Activated naive CD4-positive, alpha-beta T cell treated with anti-CD3 and anti-CD28 coated beads, Interleukin-2, amount 50 U/mL, for 72 hours (primary cell): ENCODE measurements at places on chromosomes 2 and 18.

- no peak for DNase-seq
These were observed 6.9 kb downstream of the LRRC30 start for GRCh38 chr18:7237673-7238272.

- DNase-seq = no peak
These were observed 288.0 kb downstream of the NDUFA10 start for GRCh38 chr2:239737144-239737463.

- no peak for DNase-seq
These were observed 112.5 kb upstream of the NFATC1 start for GRCh38 chr18:79283131-79283810.

GRCh38 chr2:60353406-60353800 is 200.1 kb downstream of the BCL11A start:
- no peak for DNase-seq

- DNase-seq = peak; percentile 33
These were observed 150.5 kb upstream of the HS6ST1 start for GRCh38 chr2:128469203-128469602.

- DNase-seq = no peak
These were observed at the start of gene SH3BP4 for GRCh38 chr2:234951664-234952269. Gene SH3BP4, plus strand, starts transcription at chr2:234952017. Its CDS starts 82,986 bp downstream, at chr2:235035003.

- no peak for DNase-seq
These were observed 208.5 kb upstream of the FN1 start for GRCh38 chr2:215644233-215644897.

DNA sequence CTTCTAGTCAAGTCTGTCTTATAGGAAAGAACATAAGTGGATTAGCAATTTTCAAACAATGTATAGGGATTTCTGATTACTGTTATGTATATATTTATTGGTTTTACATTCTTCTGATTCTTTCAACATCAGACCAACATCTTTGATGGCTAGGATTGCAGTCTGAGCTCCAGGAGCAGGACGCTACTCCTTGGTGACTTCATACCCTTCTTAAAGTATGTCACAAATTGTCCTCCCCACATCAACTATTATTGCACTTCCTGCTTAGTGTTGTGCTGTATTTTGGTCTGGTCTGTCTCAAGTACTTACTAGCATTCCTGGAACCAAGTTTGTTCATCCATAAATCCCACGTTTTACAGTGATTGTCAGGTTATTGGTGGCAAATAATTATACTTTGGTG is 49.0 kb downstream of the MAP2 start:
- DNase-seq = no peak

- no peak for DNase-seq
These were observed 79.7 kb downstream of the HS1BP3 start for GRCh38 chr2:20571231-20571630.

GRCh38 chr18:515838-516237 is 15.3 kb upstream of the COLEC12 start:
- no peak for DNase-seq

DNA sequence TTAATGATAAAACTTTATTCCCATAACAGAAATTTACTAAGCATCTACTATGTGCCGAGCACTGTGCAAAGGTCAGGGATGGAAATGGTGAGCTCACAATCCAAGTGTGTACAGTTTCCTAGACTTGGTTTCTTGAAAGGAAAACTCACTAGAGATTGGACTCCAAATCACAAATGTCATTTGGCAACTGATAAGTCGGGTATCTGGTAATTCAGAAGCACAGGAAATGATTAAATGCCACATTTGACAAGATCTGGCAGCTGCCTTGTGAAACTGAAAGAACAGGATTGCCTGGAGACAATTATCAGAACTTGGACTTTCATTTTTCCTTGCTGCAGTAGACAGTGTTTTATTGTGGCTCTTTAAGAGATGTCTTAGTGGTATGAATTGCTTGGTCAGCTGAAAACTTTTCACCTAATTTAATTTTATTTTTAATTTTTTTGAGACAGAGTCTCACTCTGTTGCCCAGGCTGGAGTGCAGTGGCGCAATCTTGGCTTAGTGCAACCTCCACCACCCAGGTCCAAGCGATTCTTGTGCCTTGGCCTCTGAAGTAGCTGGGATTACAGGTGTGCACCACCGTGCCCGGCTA is 19.2 kb downstream of the ITGA6 start:
- DNase-seq = no peak

- DNase-seq = no peak
These were observed 258.8 kb downstream of the SLC8A1 start for GRCh38 chr2:40192864-40193669.

- DNase-seq = no peak
These were observed 245.6 kb downstream of the TPGS2 start for GRCh38 chr18:36582988-36583745.

DNA sequence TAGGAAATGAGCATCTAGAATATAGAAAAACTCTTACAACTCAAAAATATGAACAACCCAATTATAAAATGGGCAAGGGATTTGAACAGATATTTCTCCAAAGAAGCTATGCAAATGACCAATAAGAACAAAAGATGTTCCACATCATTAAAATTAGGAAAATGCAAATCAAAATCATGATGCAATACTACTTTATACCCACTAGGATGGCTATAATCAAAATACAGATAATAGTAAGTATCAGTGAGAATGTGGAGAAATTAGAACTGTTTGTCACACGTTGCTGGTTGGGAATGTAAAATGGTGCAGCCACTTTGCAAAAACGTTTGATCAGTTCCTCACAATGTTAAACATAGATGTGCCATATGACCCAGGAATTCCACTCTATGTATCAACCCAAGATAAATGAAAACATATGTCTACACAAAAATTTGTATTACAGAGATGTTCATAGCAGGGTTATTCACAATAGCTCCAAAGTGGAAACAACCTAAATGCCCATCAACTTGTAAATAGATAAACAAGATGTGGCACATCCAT is 558.4 kb downstream of the SLC4A3 start:
- no peak for DNase-seq

GRCh38 chr2:974054-974453 is 23.4 kb downstream of the SNTG2 start:
- DNase-seq = peak; percentile 13

DNA sequence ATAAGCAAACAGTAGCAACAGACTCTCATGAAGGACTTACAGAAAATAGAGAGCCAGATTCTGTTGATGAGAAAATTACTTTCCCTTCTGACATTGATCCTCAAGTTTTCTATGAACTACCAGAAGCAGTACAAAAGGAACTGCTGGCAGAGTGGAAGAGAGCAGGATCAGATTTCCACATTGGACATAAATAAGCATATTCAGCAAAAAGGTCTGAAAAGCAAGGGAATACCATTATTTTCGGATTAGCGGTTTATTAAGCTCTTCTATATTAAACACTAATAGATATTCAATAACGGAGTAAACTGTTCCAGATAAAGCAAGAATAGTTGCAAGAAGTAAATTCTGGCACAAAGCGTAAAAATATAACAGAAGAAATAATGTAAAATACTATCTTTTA is 25.0 kb downstream of the POLI start:
- no peak for DNase-seq

DNA sequence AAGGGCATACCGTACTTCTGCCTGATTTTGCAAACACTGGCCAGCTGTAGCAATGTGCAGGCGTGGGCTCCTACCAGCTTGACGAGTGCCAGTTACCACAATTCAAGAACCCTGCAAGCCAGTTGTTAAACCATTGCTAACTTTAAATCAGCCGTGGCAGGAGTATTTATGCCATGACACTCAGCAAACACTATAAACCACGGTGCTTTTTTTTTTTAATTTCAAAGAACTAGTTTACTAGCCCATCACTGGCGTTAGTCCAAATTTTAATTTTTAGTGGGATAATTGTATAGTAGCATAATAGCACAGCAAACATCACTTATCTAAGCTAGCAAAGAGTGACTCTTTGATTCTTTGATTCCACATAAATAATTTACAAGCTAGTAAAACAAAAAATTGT is 111.1 kb downstream of the COL4A4 start:
- no peak for DNase-seq

DNA sequence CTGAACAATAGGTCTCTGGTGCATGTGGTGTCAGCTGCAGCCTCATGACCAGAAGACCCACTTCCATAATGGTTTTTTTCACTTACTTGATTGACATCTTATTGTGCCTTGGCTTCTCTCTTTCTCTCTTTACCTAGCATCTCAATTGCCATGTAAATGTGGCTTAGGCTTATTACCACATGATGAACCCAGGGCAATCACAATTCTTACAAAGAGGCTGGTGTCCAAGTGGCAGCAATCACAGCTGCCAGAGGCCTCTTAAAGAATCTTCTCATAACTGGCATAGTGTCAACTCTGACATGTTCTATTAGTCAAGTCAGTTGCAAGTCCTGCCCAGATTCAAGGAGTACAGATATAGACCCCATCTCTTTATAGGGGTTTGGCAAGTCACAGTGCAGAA is 1224.8 kb downstream of the SUCLG1 start:
- no peak for DNase-seq

GRCh38 chr2:241849616-241850543 is 8.8 kb downstream of the PDCD1 start:
- no peak for DNase-seq

DNA sequence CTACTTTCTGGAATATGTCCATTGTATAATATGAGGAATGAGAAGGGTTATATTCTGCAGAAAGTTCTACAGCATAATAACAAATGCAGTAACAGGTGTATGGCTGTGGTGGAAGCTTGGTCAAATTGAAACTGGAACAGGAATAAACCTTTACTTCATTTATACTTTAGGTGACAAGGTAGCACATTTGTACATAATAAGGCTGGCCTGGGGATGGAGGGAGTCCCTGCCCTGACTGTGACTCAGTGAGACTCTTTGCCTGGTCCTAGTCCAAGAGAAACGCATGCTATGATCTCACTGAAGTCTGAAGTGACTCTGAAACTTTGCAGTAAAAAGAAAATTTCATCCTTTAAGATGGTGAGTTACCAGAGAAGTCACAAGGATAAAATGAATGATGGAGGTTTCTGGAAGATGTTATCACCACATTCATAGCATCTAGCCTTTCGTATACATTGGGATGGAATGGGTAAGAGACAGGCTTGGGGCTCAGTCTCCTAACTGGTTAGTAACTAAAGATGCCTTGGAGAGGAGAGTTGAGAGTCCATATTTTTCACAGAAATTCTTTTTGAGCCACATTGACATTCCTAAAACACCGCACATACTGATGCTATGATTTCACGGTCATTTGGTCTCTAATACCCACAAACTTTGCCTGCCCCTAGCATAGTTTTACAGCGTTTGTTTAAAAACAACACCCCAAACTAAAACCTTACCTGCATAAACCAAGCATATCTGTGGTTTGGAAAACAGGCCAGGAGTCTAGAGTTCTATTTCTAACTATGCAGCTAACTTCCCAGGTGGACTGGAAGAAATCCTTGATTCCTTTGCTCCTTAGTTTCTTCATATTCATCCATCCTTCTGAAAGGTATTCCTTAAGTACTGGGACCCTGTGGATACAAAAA is 42.4 kb upstream of the NABP1 start:
- peak; percentile 35 for DNase-seq

DNA sequence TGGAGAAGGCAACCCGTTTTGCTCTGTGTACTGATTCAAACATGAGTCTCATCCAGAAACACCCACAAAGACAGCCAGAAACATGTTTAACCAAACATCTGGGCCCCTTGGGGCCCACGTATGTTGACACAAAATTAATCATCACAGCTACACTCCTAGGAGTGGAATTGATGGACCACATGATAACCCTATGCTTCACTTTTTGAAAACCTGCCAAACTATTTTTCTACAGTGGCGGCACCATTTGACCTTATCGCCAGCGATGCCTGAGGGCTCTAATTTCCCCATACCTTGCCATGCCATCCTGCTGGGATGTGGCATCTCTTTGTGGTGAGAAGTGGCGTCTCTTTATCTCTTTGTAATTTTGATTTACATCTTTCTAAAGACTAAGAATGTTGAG is 38.5 kb downstream of the PSMG2 start:
- DNase-seq = no peak

DNA sequence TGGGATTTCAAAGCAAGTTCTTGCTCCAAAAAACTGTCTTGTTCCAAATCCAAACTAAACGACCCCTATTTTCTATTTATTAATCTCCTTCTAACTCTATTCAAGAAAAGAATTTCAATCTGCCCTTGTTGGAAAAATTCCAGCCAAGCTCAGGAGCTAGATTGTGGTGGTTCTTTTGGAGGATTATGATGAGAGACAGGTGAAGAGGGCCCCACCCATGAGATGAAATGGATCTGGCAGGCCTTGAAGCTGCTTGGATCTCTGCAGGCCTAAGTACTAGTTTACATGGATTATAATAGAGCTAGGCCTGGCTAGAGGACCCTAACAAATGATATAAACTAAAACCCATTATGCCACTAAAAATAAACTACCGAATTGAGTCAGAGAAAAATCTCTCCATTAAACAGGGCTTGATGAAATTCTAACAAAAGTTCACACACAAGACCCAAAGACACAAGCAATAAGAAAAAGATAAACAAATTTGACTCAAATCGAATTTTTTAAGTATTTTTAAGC is 101.6 kb downstream of the GFPT1 start:
- DNase-seq = no peak

- no peak for DNase-seq
These were observed 4.7 kb upstream of the IL37 start for GRCh38 chr2:112906276-112906675.

GRCh38 chr2:205193836-205194228 is 488.5 kb upstream of the NRP2 start:
- no peak for DNase-seq

DNA sequence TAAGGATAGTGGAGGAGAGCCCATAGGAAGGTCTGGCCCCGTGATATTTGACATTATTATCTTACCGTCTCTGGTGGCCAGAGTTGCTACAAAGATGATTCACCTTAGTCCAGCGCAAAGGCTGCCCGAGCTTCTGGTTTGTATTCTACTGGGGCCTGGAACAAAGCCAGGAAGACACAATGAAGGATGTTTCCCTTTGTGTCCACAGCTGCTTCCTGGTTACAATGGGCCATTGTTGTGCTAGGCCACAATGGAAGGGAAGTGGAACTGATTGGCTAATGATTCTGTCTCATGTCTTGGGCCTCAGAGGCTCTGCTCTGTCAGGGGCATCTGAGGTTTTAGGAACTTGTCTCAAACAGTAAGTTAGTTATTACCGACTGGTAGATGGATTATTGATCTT is 132.2 kb downstream of the TDRD15 start:
- no peak for DNase-seq

- DNase-seq = no peak
These were observed 250.0 kb downstream of the DSEL start for GRCh38 chr18:67266246-67267237.

GRCh38 chr2:209579230-209579749 is 155.4 kb downstream of the MAP2 start:
- no peak for DNase-seq
